ENCODE measurements at places on chromosomes 1 and 21. TPM values are rescaled to one million over a fixed set of nuclear protein-coding genes. Genes with fewer than 3 reads are reported as not detected.
A peak's percentile ranks its signal among the peaks of the same experiment; 100 is the strongest.

GRCh38 chr1:39666772-39667171 lies 5.1 kb downstream of the NT5C1A start:
- no peak overlapping the region for H3K4me3 ChIP-seq
- DNase-seq, result no peak
- H3K27ac ChIP-seq, result no peak overlapping the region
- H3K36me3 ChIP-seq, result no peaks in the 10 kb centered on the region

DNA sequence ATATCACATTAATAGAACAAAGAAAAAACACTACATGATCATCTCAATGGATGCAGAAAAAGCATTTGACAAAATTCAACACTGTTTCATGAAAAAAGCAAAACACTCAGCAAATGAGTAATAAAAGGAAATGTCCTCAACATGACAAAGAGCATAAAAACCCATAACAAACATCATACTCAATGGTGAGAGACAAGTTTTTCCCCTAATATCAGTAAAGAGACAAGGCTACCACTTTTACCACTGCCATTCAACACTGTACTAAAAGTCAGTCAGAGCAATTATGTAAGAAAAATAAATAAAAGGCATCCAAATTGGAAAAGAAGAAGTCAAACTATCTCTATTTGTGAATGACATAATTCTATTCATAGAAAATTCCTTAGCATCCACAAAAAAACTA lies 64.3 kb downstream of the ZNF644 start:
- peaks cover 41% of the 10 kb centered on the region for H3K4me1 ChIP-seq
- DNase-seq, result no peak

Gene NTNG1
- 7.2 TPM for polyA plus RNA-seq

GRCh38 chr1:109300650-109301151 lies 6.1 kb downstream of the MYBPHL start:
- no peak for DNase-seq
- 0 out of 2 replicates have a peak, but pooled peaks cover under 1% of the 10 kb centered on the region for H3K4me1 ChIP-seq
- no peak overlapping the region for H3K4me3 ChIP-seq
- H3K36me3 ChIP-seq, result no peaks in the 10 kb centered on the region
- H3K27me3 ChIP-seq, result no peaks in the 10 kb centered on the region
- H3K27ac ChIP-seq, result no peak overlapping the region

DNA sequence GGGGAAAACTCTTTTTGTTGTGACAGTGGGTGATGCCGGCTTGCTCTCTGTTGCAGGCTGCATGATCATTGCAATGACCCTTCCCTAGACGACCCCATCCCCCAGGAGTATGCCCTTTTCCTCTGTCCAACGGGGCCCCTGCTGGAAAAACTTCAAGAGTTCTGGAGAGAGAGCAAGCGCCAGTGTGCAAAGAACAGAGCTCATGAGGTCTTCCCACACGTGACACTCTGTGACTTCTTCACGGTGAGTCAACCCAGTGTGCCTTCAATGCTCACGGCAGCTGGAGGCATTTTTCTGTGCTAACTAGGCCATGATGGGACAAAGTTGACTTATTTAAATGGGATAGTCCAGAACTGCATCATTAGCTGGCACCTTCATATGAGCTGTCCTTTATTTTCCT lies 5.7 kb downstream of the UBASH3A start:
- H3K4me3 ChIP-seq, result no peak overlapping the region
- H3K27me3 ChIP-seq, result no peaks in the 10 kb centered on the region
- no peaks in the 10 kb centered on the region for H3K4me1 ChIP-seq
- H3K27ac ChIP-seq, result no peak overlapping the region
- DNase-seq, result no peak

GRCh38 chr1:59052166-59052590 lies 244.7 kb upstream of the FGGY start:
- H3K4me1 ChIP-seq, result peaks cover 6% of the 10 kb centered on the region
- H3K27me3 ChIP-seq, result no peaks in the 10 kb centered on the region
- no peak overlapping the region for H3K4me3 ChIP-seq
- DNase-seq, result no peak

GRCh38 chr1:20903437-20903836 lies 116.3 kb upstream of the HP1BP3 start:
- 0 out of 2 replicates have a peak, but pooled peaks cover 7% of the 10 kb centered on the region for H3K4me1 ChIP-seq
- H3K4me3 ChIP-seq, result no peak overlapping the region
- no peaks in the 10 kb centered on the region for H3K36me3 ChIP-seq

DNA sequence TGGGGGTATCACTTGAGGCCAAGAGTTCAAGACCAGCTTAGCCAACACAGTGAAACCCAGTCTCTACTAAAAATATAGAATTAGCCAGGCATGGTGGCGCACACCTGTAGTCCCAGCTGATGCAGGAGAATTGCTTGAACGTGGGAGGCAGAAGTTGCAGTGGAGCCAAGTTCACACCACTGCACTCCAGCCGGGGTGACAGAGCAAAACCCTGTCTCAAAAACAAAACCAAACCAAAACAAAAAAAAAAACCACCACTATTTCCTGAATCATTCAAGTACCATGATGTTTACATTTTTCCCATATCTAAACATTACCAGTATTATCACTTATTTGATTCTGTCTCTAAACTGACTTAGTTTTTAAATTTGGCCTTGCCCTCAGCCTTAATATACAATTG lies 29.5 kb downstream of the TUT4 start:
- H3K36me3 ChIP-seq, result no peaks in the 10 kb centered on the region
- no peak overlapping the region for H3K4me3 ChIP-seq
- no peak overlapping the region for H3K27ac ChIP-seq
- peaks cover 3% of the 10 kb centered on the region for H3K4me1 ChIP-seq
- no peak for DNase-seq

DNA sequence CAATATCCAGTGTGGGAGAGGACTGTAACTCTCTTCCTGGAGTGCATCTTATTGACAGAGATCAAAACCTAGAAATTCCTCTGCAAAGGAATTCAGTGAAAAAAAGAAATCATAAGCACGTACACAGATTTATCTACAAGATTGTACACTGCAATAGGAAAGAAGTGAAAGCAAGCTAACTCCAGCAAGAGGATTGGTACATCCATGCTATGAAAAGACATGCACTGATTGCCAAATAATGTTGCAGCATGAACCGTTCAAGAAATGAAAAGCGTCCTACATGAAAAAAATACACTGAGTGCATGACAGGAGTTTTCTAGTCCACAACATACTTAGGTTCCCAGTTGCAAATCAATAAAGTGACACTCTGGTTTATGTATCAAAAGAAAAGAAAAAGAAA lies 1.9 kb upstream of the MGST3 start:
- H3K27ac ChIP-seq, result no peak overlapping the region
- peak overlapping the region; percentile 97 for H3K4me3 ChIP-seq
- no peak for DNase-seq
- no peaks in the 10 kb centered on the region for H3K36me3 ChIP-seq
- no peaks in the 10 kb centered on the region for H3K27me3 ChIP-seq

DNA sequence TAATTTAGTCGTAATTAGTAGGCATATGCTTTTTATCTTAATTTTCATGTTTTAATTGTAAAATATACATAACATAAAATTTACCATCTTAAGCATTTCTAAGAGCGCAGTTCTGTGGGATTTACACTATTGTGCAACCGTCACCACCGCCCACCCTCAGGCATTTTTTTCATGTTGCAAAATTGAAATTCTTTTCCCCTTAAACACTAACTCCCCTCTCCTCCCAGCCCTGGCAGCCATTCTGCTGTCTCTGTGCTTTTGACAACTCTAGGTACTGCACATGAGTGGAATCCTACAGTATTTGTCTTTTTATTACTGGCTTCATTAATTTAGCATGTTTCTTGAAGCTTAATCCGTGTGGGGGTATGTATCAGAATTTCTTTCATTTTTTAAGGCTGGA lies 7.8 kb downstream of the PIK3CD start:
- no peak overlapping the region for H3K27ac ChIP-seq
- no peak for DNase-seq
- H3K4me3 ChIP-seq, result no peak overlapping the region
- H3K4me1 ChIP-seq, result peaks cover 7% of the 10 kb centered on the region
- H3K27me3 ChIP-seq, result peaks cover 1% of the 10 kb centered on the region
- H3K36me3 ChIP-seq, result no peaks in the 10 kb centered on the region

DNA sequence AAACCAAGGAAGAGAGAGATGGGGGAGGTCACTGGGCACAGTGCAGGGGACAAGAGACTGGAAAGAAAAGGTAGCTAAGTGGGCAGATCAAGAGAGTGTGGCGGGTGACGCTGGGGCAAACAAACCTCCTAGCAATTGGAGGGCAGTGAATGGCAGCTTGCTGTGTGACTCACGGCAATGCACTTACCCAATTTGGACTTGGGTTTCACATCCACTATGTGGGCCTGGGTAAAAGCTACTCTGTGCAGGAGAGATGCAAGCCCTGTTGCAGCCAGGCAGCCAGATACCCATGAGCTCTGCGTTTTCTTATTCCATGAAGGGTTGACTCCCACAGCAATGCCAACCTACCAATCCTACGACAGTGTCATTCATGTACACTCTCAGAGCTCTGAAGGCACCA lies 9.5 kb downstream of the PLXNA2 start:
- H3K27ac ChIP-seq, result no peak overlapping the region
- H3K4me1 ChIP-seq, result peaks cover 39% of the 10 kb centered on the region
- no peak overlapping the region for H3K4me3 ChIP-seq

Gene PEAR1
- 0.47 TPM for polyA plus RNA-seq

DNA sequence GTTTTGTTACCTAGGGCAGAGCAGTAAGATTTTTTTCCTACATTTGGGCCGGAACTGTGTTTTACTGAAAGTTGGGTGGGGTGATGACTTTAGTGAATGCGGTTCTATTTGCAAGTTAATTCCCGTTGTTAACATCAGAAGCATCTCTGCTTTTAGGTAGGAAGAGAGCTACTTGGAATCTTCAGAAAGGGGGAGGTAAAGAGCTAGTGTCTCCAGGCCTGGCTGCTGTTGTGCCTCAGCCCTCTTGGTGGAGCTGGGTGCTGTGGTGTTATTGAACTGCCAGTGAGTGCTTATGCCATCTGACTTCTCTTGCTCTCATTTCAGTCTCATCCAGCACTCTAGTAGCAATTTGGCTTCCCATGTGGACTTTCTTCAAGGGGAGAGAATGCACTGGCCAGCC lies 3.4 kb downstream of the KDM4A start:
- H3K27me3 ChIP-seq, result no peaks in the 10 kb centered on the region
- peaks cover 45% of the 10 kb centered on the region for H3K36me3 ChIP-seq
- H3K4me3 ChIP-seq, result peak overlapping the region; percentile 79
- H3K4me1 ChIP-seq, result peaks cover 29% of the 10 kb centered on the region
- H3K27ac ChIP-seq, result peak overlapping the region; percentile 95

Gene MSH4
- 0.10 TPM for polyA plus RNA-seq

DNA sequence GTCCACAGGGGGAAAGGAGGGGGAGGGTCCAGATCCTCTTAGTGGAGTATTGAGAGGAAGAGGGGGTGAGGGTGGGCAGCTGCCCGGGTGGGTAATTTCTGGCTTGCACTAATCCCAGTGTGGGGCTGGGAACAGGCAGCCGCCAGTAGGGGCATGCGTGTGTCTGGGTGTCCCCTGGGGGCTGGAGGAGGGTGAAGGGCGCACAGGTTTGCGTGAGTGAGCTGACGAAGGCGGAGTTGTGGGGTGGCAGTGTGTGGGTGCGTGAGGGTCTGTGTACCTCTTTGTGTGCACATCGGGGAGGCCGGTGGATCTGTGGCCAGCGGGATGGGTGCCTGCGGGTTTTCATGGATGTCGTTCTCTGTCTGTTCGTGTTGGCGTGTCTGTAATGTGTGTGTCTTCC lies 97.3 kb downstream of the PAX7 start:
- H3K4me1 ChIP-seq, result peaks cover 19% of the 10 kb centered on the region
- H3K27ac ChIP-seq, result no peak overlapping the region
- no peak overlapping the region for H3K4me3 ChIP-seq
- H3K36me3 ChIP-seq, result no peaks in the 10 kb centered on the region
- no peaks in the 10 kb centered on the region for H3K27me3 ChIP-seq

DNA sequence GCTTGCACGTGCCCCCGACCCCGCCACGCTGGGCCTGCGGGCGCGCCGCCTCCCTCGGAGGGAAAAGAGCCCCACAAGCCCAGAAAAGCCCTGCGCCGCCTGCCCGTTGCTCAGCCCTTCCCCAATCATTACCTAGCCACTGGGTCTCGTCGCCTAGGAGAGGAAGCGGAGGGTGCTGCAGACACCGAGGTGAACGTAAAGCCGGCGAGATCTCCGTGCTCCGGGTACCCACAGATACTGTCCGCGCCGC lies at the start of gene ENO1:
ENO1 (minus strand) TSS at position 239 of the 250 bp plus-strand sequence. CDS start 3,778 bp downstream, outside the sequence.
- DNase-seq, result no peak
- peak within 1 kb of the TSS; percentile 96 for H3K4me3 ChIP-seq
- peak within 1 kb of the TSS; percentile 94 for H3K27ac ChIP-seq
- H3K27me3 ChIP-seq, result no peaks in the 10 kb centered on the region
- H3K4me1 ChIP-seq, result peaks cover 49% of the 10 kb centered on the region
- peaks cover 28% of the 10 kb centered on the region for H3K36me3 ChIP-seq

DNA sequence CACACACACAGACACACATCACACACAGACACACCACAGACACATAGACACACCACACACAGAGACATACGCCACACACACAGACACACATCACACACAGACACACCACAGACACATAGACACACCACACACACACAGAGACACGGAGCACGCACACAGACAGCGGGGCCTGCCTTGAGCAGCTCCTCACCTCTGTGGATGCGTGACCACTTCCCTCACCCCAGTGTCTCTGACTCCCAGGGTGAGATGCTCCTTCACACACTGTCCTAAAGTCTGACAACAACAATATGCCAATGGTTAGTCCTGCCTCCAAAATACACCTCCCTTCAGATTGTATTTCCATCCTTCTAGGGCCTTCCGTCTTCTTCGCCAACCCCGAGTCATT lies 48.2 kb downstream of the IER5 start:
- H3K4me3 ChIP-seq, result no peak overlapping the region
- H3K27me3 ChIP-seq, result peaks cover under 1% of the 10 kb centered on the region
- H3K4me1 ChIP-seq, result peaks cover 16% of the 10 kb centered on the region

GRCh38 chr1:25685938-25686665 lies 69.5 kb downstream of the MAN1C1 start:
- no peak overlapping the region for H3K4me3 ChIP-seq
- H3K36me3 ChIP-seq, result no peaks in the 10 kb centered on the region
- DNase-seq, result no peak
- no peak overlapping the region for H3K27ac ChIP-seq

Gene TSPEAR
- 0.45 TPM for polyA plus RNA-seq

Measured in GM23338 (cell line).